ENCODE measurements at places on chromosomes 5 and 9.

- no peak for DNase-seq
Observed at GRCh38 chr9:136808806-136809158, 1.0 kb downstream of the RABL6 start.

- DNase-seq: no peak
Observed at GRCh38 chr5:169511708-169512107, 71.9 kb upstream of the SPDL1 start.

GRCh38 chr5:138241688-138242571 lies 28.8 kb upstream of the CDC23 start:
- no peak for DNase-seq

- DNase-seq: no peak
Observed at GRCh38 chr9:6184749-6185645, 30.6 kb upstream of the IL33 start.

- no peak for DNase-seq
Observed at GRCh38 chr9:20570756-20571155, 51.5 kb downstream of the MLLT3 start.

DNA sequence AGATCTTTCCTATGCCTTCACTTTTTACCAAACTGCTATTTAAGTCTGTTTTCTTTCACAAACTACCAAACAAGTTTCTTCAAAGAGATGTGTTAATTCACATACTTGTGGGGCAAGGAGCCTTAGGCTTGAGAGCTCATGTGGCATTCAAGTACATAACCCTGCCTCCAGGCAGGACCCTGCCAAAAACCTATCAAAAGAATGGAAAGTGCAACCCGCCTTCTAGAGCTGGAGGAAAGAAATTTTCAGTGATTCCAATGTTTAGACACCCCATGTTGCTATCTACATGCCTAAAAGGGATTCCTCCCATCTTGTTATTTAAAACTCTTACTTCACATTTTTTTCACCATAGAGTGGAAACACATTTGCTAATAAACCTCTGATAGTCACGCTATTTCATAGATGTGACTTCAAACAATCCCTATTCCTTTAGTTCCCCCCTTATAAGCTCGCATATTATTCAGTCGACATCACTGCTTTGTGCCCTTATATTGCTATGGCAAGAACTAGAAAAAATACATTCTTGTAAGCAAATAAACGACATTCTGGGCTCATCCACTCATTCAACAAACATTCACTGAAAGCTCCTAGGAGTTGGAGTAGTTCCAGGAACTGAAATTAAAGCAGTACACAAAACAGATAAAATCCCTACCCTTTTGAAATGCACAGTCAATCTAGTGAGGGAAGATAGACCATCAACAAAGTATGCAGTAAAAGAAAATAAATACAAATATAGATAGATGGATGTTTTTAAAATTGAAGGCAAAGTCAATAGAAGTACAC lies 518.1 kb downstream of the ELAVL2 start:
- DNase-seq: no peak

DNA sequence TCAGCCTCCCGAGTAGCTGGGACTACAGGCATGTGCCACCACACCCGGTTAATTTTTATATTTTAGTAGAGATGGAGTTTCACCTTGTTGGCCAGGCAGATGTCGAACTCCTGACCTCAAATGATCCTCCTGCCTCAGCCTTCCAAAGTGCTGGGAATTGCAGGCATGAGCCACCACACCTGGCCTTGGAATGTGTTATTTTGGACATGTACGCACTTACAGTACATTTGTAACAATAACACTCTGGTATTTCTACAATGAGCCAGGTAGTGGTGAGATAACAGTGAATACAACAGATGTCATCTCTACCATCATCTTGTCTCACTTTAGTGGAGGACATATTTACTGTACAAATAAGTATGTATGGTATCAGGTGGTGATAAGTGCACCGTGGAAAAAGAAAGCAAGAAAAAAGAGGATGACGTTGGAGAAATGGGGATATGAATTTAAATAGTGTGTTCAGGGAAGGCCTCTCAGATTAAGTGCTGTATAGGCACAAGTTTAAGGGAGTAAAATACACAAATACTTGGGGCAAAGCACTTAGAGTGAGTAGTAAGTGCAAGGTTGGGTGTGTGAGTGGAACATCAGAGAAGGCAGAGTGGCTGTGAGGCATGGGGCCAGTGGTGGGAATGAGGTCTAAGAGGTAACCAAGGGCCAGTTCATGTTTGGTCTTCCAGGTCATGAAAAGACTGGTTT lies 100.1 kb downstream of the CDC42SE2 start:
- no peak for DNase-seq

DNA sequence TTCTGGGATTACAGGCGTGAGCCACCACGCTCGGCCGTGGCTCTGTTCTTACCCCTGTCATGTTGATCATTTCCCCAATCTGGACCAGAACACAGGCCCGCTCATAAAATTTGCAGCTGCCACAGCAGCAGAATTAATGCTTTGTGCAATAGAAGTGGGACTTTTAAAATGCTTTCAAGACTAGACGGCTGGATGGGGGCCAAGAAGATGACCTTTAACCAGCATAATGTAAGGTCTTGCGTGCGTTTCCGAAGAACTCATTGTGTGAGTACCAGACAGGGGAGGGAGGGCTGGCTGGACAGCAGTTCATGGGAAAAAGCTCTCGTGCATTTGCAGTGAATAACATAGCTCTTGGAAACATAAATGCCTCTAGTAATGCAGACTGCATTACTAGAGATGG lies 3.5 kb upstream of the WDR38 start:
- DNase-seq: no peak

DNA sequence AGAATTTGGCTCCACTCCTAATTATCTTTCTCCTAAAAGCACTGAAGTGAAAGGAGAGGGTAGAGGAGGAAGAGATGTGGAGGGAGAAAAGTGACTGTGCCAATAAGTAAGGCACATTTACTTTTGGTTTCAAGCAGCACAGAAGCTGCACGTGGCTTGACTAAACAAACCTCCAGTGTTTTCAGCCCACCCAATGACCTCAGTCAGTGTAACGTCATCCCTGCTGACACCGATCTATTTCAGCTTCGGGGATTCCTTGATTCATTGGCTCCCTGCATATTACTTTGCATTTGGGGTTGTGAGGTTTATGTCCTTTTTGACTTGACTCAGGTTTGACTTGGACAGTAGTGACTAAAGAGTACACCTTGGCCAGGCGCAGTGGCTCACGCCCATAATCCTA lies 35.6 kb upstream of the NIM1K start:
- no peak for DNase-seq

DNA sequence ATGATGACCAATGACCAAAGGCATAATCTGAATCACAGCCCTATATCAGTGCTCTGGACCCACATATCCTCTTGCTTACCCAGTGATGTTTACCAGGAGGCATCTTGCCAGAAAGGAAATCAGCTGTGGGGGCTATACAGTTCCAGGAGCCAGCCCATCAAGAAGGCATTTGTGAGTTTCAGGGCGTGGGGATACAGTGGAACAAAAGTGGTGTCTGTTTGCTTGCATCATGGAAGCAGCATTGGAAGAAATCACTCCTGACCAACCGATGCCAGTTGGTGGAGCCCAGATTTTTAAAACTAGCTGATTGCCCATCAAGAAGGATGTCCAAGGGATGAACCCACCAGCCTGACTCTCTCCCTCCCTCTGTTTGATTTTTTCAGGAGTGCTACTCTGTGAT lies 106.5 kb upstream of the EGFLAM start:
- no peak for DNase-seq

Data from HTR-8/SVneo (cell line).